Astrocyte of the spinal cord (primary cell): ENCODE measurements at places on chromosomes 12 and 14.

- DNase-seq = no peak
These were observed 80.4 kb upstream of the SINHCAF start for GRCh38 chr12:31406345-31406744.

DNA sequence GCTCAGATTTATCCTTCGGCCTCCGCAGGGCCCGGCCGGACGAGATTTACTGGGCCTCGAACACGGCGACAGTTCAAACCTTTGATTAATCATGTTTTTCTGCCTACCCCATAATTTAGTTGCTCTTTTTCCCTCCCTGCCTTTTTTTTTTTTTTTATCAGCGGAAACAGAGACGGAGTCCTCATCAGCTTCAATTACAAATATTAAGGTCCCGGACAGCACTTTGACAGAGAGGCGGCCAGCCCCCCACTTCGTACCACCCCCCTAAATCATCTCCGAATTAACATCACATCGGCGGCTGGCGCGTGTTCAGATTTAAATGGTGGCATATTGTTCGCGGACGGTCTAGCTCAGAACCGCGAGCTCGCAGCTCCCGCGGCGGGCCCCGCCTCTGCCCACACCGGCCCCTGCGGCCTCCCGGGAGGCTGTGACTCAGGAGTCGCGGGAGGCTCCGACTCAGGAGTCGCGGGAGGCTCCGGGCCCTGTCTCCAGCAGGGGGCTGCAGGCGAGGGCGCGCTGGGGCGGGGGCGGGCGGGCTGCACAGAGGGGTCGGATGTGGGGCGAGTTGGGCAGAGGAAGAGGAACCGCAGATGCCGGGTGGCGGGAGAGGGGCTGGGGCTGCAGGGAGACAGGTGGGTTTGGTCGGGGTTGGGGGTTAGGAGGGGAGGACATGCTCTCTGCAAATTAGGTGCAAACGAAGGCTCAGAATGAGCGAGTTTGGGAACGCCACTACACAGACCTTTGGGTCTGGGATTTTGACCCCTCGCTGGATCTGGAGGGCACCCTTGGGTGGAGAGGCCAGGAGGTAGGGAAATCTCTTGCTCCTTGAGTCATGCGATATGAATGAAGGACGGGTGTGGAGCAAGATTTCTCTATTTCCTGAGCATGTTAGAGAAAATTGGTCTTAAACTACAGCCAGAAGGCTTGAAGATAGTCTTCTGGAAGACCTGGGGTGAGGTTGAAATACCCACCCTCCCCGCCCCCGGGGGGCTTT, 19.6 kb upstream of the ATP5MC2 start:
- peak; percentile 62 for DNase-seq

DNA sequence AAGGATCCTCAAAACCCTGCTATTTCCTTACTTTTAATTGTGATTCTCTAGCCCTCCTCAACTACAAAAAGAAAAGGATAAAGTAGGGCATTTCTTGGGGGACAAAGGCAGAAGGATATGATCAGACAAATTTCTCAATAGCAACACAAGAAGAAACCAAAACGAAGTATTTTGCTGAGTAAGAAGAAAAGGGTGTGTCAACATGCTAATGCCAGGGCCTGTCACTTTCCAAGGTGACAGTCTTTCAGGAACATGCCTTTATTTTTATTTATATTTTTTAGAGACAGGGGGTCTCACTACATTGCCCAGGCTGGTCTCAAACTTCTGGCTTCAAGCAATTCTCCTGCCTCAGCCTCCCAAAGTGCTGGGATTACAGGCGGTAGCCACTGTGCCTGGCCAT, 39.8 kb downstream of the CBX5 start:
- no peak for DNase-seq

DNA sequence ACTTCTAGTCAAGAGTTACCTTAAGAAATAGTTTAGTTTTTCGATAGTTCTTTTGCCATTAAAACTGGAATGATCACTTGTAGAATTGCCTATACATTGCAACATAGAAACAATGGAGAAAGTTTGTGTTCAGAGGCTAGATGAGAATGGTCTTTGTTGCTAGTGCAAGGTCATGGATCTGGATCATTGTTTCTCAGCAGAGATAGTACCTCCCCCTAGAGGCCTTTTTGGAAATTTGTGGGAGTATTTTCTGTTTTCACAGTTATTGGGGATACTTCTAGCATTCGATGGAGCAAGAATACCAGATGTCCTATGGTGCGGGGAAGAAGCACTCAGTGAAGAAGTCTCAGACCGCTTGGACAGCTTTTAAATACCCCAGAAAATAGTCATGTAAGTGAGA, 138.8 kb upstream of the HMGA2 start:
- peak; percentile 44 for DNase-seq

- DNase-seq = peak; percentile 71
These were observed 707 bp downstream of the G2E3 start for GRCh38 chr14:30559638-30560091.

GRCh38 chr14:20606190-20606901, 15.2 kb upstream of the RNASE12 start:
- peak; percentile 11 for DNase-seq

DNA sequence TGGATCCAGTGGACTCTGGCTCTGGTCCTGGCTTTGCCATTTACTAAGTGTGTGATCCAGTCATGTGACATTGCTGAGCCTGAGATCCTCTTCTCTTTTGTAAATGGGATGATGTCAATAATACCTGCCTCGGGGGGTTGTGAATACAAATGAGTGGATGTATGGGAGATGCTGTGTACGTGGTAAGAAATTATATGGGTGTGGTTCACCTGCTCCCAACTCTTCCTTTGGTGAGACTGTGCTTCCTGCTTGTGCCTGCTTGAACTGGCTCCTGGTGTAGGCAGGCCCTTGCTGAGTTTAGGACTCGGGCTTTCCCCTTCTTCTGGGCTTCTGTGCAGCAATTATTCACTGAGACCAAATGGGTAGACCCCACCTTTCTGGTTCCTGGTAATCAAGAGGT, 189.5 kb upstream of the FRMD6 start:
- DNase-seq = no peak

- no peak for DNase-seq
These were observed 106.1 kb downstream of the DAD1 start for GRCh38 chr14:22482782-22483553.

GRCh38 chr14:53539489-53540126, 386.5 kb upstream of the DDHD1 start:
- DNase-seq = peak; percentile 90

DNA sequence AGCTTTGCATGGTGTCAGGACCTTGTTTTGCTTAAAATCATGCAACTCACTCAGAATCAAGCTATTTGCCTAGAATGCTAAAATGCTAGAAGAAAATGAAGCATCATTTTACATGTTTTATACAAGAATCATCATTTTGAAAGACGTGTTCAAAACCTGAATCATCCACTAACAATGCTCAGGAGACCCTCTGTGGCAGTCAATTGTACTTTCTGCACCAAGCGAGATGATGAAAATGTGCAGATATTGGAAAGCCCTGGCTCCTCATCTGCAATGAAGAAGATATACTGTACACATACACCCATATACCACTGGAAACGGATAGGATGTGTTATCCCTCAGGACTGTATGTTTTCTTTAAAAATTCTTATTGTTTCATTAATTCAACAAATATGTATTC, 92.7 kb downstream of the DYRK2 start:
- DNase-seq = peak; percentile 28

DNA sequence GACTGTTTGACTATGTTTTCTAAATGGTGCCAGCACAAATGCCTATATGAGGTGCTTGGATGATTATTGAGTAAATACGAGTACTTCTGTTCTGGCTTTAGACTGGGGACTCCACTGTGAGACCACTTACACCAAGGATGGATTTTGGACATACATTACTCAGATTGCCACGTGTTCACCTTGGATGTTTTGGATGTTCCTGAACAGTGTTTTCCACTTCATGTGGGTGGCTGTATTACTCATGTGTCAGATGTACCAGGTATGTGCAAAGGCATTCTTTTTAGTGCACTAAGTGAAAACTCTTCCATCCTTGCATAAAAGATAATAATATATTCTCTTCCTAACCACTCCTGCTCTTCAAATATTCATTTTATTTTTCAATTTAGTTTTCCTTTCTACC, 30.7 kb downstream of the CSRP2 start:
- no peak for DNase-seq

DNA sequence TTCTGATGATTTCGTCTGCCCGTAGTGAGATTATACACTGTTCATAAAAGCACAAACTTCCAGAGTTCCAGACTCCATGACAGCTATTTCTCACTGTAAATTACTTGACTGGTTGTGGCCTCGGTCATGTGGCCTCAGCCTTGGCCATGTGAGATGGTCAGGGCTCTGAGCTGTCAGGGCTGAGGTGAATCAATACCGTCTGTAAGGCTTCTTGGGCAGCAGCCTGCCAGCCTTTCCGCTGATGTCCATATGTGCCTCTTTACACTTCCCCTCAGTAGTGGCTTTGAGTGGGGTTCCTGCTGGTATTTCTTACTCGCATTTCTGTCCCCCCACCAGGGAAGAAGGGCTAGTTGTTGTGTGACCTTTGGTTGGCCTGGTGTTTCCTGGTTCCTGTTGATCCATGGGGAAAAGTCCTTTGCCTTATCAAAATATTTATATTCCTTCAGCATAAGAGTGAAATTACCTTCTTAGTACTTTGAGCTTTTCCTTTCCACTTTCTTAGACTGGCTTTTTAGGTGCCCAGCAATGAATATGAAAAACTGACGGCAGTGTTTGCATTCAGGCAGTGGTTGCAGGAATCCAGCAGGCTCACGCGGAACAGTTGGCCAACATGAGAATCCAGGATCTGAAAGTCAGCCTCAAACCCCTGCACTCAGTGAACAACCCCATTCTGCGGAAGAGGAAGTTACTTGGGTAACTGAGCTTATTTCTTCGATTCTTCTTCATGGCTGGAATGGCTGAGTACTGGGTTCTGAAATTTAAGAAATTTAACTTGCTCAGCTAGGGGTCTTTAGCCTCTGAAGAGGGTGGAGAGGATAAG, 46.1 kb downstream of the MAPKAPK5 start:
- DNase-seq = no peak

GRCh38 chr12:70002097-70002911, 177.3 kb downstream of the MYRFL start:
- no peak for DNase-seq

GRCh38 chr12:110123919-110124268, 263 bp upstream of the IFT81 start:
- DNase-seq = no peak

DNA sequence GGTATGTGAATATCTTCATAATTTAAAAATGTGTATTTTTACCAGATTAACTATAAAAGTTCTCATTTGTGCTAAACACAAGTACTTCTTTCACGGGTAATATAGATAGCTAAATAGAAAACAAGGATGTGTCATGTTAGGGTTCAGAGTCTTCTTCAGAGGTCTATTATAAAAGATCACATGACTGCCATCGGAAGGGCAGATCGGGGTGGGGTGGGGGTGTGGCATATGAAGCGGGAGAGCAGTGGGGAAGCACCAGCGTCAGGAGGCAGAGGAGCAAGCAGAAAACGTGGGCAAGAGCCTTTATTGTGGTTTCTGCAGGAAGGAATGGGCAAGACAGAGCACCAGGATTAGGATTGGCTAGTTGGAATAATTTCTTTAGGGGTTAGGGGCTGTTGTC, 63.7 kb upstream of the DNM1L start:
- no peak for DNase-seq

- DNase-seq = no peak
These were observed 250.1 kb upstream of the PRKD1 start for GRCh38 chr14:30177781-30178180.

DNA sequence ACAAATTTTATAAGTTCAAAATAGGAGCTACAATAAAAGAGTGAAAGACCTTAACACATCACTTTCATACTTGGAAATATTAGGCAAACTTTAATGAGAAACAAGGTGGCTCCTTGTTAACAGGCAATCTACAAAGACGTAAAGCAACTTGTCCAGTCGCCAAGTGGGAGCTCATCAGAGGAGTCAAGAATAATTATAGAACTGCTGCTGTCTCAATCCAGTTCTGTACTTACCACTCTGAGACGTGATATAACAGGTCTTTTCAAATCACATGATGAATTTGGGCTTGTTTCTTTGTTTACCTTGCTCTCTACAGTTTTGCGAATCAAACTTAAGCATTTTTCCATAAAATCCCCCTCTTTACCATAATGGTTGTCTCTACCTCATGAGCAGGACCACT, 3.6 kb downstream of the YBX3 start:
- no peak for DNase-seq

GRCh38 chr14:99699085-99699760, 15.1 kb downstream of the CYP46A1 start:
- DNase-seq = no peak

GRCh38 chr14:102437997-102438915, 71.3 kb downstream of the ANKRD9 start:
- peak; percentile 83 for DNase-seq

DNA sequence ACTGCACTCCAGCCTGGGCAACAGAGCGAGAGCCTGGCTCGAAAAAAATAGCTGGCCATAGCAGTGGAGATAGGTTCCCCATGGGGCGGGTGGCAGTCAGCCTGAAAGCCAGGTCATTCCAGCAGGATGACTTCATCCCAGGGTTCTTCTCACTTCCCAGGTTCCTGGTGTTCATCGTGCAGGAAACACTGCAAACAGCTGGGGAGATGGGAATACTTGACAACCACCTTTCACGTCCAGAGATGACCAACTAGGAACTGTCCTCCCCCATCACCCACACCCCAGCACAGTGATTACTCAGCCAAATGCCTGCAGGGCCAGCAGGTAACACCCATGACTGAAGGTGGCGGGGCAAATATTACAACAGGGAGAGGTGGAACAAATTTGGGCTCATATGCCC, 1.7 kb downstream of the VSIG10 start:
- no peak for DNase-seq

- DNase-seq = no peak
These were observed 40.3 kb upstream of the RGS6 start for GRCh38 chr14:71891970-71892369.

GRCh38 chr14:61577506-61577931, 117.8 kb upstream of the HIF1A start:
- no peak for DNase-seq

DNA sequence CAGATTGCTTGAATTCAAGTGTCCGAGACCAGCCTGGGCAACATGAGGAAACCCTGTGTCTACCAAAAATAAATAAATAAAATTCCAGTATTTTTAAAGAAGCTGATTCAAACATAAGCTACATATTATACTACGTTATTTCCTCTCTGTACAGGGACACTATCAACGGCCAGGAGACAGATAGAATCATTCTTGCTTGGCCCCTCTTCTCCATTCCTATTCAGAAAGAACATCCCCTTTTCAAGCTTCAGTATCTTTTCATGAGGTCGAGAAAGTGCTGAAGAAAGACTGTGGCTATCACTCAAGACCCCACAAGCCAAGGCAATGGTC, 314 bp upstream of the DHRS7 start:
- DNase-seq = no peak

DNA sequence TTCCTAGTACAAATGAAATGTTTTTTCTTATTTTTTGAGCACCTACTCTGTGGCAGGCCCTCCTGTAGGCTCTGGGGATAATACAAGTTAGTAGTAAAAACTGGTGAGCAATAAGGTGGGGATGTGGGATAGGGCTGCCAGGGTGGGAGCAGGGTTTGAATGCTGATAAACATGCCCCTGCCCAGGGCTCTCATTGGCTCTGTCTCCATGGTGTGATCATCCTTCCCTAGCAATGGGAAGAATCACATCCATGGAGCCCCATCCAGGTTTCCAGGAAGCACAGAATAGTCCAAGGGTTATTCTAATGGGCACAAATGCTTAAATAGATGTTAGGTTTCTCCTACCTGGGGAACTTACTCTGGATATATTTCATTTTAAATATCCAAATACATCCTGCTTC, 45.5 kb downstream of the GIT2 start:
- DNase-seq = no peak

- DNase-seq = no peak
These were observed 124.4 kb upstream of the PRMT8 start for GRCh38 chr12:3366451-3367110.

- no peak for DNase-seq
These were observed 32.4 kb upstream of the PLEK2 start for GRCh38 chr14:67444395-67444794.
